Caudate nucleus (tissue), 63 donors: ENCODE measurements at places on chromosomes 3 and 15.

- DNase-seq: no peak
Measured at GRCh38 chr15:70149667-70150404, 52.1 kb upstream of the TLE3 start.

DNA sequence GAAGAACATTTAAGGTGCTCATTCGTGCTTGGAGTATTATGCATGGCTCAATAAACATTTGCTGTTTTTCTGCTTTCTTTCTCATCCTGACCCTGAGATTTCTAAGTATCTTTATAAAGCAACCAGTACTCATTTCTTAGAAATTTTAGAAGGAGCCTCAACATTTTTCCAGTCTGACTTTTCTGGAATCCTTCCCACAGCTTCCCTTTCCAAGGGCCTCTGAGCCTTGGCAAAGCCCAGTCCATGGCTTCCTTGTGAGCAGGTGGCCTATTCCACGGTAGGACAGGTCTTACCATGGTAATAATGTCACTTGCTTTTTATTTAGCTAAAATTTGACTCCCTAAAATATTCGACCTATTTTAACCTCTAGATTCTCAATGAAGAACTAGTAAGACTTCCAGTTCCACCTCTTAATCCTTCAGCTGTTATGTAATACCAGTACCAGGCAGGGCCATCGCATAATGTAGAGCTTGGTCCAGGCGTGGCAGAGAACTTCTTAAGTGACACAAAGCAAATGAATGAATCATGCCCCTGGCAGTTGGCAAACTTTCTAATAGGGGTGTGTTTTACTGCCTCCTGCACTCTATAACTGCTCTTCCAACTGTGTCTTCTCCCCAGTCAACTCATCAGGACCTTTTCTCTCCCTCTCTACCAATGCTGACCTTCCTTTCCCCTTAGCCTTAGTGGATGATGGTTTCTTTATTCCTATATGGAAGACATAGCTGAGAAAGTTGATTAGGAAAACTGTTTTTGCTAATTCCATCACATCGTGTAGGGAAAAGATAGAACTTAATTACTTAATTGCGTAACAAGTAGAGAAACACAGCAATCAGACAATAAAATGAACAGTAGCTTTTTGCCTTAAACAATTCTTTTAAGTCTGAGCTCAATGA, 894 bp upstream of the TM4SF4 start:
- DNase-seq: no peak

DNA sequence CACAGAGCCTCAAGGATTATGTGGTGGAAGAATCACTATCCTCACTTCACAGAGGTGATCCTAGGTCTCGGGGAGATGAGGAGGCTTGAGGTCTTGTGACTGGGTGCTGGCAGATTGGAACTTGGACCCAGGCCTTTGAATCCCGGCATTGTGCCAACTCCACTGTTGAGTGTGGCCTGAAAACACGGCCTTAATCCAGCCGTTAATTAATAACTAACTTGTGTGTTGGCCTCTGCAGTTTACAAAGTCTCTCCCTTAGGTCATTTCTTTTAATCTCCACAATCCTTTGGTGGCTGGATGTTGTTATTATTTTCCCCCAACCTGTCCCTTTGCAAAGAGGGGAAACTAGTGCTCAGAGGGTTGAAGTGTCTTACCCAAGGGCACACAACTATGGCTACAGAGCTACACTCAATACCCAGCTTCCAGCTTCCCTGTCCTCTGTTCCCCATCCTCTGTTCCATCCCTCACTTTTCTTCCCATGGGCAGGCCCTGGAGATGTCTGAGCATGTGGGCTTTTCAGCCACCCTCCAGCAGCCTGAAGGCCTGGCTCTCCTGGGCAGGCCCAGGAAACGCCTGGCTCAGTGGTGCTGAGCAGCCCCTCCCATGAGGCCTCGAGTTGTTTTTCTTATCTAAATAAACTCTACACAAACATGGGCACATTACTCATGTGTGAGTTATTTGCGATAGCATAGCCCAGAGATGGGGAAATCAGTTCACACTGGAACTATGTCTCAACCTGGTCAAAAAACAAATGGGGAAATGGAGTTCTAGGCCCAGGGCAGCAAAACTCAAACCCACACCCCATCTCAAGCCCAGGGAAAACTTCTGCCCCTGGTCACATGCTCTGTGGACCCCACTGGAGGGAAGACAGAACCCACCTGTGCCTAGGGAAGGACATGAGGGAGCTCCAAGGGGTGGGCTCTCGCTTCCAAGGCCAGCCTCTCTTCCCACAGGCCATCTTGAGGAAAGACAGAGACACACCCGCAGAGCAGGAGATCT, 16.8 kb upstream of the SMAD3 start:
- no peak for DNase-seq

DNA sequence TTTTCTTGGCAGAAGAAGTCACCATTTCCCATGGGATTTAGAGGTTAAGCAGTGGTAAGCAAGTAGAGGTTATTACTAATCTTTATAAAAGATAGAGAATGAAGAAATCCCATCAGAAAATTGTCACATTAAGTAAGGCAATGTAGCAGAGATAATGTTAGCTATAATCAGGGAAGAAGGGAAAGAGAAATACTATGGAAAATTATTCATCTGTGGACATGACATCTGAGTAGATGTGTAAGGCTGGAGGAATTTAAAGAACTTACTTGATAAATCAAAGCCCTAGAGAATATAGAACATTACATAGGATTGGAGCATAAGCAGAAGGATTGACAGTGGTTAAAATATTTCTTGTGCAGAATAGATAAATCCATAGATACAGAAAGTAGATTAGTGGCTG, 553.1 kb upstream of the CBLB start:
- no peak for DNase-seq

- DNase-seq: no peak
Measured at GRCh38 chr3:23877329-23877980, 39.3 kb downstream of the NKIRAS1 start.

- no peak for DNase-seq
Measured at GRCh38 chr3:23304424-23304823, 101.3 kb downstream of the UBE2E2 start.

DNA sequence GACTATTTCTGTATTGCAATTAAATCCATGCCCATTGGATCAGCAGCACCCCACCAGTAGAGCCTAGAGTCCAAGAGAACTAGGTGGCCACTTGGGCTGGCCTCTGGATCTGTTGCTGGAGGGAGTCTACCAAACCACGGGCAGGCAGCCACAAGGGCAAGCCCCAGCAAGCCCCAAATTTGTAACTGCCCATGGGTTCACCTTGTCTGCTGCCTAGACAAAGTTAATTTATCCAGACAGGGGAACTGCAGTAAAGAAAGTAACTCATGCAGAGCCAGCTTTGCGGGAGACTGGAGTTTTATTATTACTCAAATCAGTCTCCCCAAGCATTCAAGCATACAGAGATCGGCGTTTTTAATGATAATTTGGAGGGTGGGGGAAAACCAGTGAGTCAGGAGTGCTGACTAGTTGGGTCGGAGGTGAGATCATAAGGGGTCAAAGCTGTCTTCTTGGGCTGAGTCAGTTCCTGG, 74.0 kb upstream of the TERB2 start:
- no peak for DNase-seq

DNA sequence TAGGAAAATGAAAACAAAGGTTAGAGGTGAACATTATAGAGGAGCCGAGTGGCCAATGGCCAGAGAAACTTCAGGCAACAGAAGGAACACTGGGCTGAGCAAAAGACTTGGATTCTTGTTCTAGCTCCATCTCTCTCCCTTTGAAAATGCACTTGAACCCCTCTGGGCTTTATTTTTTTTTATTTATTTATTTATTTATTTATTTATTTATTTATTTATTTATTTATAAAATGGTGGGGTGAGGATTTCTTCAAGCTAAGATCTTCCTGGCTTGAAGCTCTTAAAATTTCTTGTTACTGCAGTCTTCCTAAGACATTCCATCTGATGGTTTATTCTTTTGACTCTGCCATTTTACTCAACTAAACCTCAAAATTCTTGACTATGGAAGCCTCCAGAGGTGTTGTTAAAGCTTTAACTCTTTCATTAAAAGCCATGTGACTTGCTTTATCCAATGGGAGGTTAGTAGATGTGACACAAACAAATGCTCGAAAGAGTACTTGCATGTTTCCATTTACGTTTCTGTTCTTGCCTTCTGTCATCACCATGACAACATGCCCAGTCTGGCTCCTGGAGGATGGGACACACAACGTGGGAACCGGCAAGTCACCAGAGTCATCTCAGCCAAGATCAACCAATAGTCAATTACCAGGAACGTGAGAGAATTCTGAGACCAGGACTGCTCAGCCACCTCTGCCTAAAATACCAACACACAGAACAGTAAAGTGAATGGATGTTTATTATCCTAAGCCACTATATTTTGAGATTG, 325.2 kb upstream of the CTNNB1 start:
- DNase-seq: no peak

GRCh38 chr15:63192619-63193206, 3.3 kb downstream of the RAB8B start:
- no peak for DNase-seq

DNA sequence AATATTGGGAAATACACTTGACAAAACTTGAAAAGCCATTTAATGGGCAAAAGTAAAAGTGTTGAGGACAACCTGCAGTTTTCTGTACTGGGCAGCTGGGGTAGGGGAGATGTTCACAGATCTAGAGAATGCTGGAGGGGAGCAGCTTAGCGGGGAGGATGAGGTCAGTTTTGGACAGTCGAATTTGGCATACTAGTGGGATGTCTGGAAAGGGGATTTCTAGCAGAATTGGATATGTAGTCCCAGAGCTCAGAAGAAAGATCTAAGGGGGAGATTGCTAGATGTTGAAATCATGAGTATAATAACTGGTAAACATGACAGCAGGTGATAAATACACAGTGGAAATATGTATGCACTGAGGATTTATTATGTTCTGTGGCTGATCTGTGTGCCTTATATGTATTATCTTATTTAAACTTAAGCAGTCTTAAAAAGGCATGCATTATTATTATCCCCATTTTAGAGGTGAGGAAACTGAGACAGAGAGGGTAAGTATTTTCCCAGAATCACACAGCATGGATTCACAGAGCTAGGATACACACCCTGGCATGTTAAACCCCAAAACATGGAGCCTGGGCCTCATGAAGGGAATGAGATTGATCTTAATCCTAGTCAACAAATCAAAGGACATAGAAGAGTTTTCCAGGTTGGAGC, 42.7 kb downstream of the TLNRD1 start:
- no peak for DNase-seq

DNA sequence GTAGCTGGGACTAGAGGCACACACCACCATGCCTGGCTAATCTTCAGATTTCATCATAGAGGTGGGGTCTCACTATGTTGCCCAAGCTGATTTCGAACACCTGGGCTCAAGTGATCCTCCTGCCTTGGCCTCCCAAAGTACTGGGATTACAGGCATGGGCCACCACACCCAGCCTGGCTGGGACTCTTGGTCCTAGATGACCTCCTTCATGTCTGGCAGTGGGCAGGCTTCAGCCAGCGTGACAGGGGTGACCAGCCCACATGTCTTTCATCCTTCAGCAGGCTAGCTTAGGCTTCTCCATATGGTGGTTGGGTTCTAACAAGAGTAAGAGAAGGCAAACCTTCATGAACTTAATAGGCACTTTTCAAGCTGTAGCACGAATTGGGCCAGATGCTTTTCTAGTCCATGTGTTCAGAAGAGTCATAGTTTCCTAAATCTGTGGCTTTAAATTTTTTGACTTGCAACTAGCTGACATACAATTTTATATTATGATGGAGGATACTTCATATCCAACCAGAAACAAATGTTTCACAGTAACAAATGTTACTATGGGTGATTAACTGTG, 7.6 kb downstream of the GPD1L start:
- no peak for DNase-seq

DNA sequence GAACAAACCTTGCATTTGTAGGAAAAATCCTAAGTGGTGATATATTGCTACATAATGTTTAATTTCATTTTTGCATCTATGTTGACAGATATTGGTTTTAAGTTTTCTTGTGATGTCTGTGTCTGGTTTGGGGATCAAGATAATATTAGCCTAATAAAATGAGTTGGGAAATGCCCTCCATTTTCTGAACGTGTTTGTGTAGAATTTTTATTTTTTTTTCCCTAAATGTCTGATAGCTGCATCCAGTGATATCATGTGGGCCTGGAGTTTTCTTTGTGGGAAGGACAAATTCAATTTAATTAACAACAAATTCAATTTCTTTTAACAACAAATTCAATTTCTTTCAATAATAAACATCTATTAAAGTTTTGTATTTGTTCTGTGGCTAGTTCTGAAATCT, 35.1 kb downstream of the NEDD4 start:
- DNase-seq: no peak

- no peak for DNase-seq
Measured at GRCh38 chr3:124174476-124174875, 182.6 kb upstream of the ROPN1 start.

DNA sequence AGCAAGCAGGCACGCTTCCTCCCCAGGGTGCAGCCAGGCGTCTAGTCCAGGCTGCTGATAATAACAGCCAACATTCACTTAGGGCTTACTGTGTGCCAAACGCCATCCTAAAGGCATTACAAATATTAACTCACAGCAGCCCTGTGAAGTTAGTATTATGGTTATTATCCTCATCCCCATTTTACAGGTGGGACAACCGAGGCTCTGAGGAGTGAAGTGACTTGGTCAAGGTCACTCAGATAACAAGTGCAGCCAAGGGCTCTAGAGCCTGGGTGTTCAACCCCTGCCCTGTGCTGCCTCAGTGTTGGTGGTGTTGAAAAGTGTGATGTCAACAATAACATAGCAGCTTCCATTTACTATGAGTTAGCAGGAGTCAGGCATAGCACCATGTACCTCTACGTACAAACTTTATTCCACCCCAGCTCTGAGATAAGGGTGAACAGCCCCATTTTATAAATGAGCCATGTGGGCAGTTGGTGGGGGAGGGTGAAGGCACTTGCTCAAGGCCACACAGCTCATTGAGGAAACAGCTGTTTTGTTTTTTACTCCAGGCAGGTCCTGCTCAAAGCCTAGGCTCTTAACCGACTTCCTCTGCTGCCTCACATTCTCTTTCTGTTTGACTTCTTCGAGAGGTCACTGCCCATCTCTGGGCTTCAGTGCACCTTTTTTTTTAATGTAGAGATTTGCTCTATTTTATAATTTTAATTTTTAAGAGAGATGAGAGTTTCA, 24.0 kb upstream of the TRH start:
- no peak for DNase-seq

DNA sequence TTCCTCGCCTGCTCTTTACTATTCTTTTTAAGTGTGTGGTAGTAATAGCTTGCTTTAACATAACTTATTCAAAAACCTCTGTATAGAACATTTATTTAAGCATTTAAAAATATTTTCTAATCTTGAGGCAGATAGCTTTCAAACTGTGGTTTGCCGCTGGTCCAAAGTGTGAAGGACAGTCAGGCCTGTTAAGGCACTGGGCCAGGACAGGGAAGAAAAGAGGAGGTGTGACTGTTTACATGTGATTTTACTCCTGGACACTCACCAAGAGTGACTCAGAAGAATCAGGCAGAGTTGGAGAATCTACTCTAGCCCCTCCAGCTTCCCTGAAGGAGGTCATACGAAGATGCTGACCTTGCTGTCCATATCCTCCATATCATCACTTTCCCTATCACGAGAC, 44.7 kb downstream of the CEP152 start:
- DNase-seq: no peak

- DNase-seq: no peak
Measured at GRCh38 chr3:155517903-155518302, 224.4 kb upstream of the STRIT1 start.
